Fibroblast of lung (primary cell): ENCODE measurements at places on chromosomes 1 and 21. TPM values are rescaled to one million over a fixed set of nuclear protein-coding genes. Genes with fewer than 3 reads are reported as not detected.

DNA sequence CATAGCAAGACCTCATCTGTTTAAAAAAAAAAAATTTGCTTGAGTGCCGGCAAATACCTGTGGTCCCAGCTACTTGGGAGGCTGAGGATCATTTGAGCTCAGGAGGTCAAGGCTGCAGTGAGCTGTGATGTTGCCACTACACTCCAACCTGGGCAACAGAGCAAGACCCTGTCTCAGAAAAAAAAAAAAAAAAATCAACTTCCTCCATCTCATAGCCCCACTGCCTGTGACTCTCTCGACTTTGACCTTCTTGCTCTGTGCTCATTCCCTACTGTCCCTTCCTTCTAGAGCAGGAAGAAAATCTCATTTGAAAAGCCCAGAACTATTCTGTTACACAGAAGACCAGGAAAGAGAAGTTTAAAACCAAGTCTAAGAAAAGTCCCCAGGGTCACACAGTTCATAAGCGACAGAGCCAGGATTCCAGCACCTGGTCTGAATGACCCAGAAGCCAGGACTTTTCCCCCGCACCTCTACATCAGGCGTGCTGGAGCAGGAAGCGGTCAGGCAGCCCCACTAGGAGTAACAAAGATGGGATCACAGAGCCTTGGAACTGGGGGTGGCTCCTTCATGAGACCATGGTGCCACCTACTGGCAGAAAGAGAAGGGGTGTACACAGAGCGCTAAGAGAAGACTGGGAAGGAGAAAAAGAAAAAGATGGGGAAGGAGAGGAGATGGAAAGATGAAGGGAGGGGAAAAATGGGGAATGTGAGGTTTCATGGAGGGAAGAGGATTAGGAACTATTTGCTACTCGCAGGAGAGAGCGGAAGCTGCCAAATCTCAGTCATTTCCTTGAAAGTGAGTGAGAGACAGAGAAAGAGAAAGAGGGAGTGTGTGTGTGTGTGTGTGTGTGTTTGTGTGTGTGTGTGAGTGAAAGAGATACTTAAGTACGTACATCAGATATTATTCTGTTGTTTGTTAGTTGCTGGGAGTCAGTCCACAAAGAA is 3.1 kb upstream of the P3R3URF start:
- DNase-seq, result peak; percentile 88

Gene GLRX2
- total RNA-seq, result 3.3 and 15.9 TPM in 2 replicates

DNA sequence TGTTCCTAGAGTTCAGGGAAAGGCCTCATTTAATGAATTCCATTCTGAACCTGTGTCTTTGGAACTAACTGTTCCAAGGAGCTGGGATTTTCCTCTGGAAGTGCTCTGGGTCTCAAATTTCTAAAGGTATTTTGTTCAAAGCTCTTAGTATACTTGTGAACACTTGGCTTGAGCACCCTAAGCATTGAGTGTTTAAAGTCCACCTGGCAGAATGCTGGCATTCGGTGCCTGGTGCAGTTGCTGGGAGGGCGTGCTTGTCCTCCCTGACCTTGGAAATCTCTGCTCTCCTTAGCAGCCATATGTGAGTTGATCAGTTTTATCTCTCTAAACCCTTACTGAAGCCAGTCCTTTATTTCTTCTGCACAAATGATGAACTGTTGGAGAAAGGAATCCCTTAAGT is 3.0 kb downstream of the MTARC2 start:
- no peak for DNase-seq

DNA sequence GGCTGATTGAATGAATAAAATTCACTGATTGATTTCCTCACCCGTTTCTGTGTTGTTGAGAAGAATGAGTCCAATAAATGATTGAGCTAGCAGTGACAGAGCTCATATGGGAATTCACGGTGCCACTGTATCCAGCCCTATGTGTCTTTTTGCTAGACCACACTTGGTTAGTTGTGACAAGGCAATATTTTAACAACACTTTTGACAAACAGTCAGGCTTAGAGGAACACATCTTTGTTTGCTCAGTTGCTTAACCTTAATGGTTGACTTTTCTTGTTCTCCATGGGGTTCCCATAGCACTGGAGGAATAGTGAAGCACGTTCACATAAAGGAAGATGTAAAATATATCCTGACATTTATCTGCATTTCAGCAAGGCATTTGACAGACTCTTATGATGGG is 273.9 kb upstream of the DEPDC1 start:
- DNase-seq, result no peak

Gene RNF223
- not detected in 2 replicates for total RNA-seq
